ENCODE measurements at places on chromosomes 2 and 18.

DNA sequence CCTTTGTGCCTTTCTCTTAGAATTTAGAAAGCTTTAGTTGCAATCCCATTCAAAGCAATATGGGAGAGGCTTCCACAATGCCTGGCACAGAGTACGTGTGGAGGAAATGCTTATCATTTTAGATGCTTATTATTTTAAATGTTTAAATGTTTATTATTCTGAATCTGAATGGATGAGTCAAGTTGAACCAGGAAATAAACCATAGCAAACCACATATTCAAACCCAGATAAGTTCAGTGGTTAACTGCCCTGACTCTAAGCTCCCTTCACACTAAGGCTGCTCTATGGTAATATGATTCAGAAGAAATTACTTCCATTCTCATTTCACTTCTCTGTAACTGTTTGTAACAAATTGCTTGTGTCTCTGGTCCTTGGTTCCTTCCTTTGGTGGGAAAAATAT is 5.2 kb upstream of the PPP4R1 start:
- DNase-seq, result no peak

GRCh38 chr18:57780706-57781347 is 22.3 kb downstream of the ATP8B1 start:
- DNase-seq, result no peak

- no peak for DNase-seq
Observed at GRCh38 chr2:38064801-38065501, 11.0 kb downstream of the CYP1B1 start.

- no peak for DNase-seq
Observed at GRCh38 chr2:68952887-68953521, at the start of gene GKN2. TSS of gene GKN2 (minus strand) at chr2:68952893. CDS start at chr2:68952861, 32 bp downstream.

- DNase-seq, result peak; percentile 57
Observed at GRCh38 chr2:169106563-169107545, 37.5 kb downstream of the DHRS9 start.

GRCh38 chr2:9099341-9099751 is 95.9 kb upstream of the MBOAT2 start:
- peak; percentile 62 for DNase-seq

DNA sequence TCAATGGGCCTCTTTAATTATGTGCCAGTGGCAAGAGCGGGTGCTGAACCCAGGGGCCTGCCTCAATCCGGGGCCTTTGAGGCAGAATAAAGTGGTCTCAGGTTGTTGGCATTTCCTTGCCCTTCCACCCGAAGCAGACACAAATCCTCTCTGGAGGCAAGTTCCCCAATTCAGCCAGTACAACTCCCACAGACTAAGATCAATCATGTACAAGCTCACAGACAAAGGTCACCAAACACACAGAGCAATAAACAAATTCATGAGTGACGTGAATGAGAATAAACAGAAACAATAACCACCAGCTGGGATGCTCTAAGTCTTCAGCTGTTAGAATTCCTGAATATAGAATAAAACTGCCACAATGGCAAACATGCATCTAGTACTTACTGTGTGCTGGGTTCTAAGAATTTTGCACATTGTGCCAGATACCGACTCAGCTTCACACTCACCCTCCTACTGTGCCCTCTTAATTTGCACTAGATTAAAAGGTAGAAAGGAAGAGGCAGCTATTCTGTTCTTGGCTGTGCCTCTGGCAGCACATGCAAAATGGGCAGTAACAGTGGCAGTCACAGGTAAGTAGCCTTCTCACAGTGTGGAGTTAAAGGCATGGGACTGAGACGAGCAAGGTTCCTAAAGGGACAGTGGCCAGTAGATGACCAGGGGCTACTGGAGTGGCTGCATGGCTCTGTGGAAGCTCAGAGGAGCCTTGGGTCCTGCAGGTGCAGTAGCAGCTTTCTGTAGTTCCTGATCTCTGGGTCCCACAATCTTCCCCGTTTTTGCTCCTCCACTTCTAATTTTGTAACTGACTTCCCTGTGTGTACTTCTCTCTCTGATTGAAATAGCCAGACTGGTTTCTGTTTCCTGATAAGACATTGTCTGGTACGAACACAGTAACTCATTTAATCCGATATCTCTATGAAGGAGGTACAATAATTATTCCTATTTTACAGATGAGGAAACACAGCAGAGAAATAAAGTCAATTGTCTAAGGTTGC is 34.6 kb upstream of the IL1B start:
- peak; percentile 32 for DNase-seq

DNA sequence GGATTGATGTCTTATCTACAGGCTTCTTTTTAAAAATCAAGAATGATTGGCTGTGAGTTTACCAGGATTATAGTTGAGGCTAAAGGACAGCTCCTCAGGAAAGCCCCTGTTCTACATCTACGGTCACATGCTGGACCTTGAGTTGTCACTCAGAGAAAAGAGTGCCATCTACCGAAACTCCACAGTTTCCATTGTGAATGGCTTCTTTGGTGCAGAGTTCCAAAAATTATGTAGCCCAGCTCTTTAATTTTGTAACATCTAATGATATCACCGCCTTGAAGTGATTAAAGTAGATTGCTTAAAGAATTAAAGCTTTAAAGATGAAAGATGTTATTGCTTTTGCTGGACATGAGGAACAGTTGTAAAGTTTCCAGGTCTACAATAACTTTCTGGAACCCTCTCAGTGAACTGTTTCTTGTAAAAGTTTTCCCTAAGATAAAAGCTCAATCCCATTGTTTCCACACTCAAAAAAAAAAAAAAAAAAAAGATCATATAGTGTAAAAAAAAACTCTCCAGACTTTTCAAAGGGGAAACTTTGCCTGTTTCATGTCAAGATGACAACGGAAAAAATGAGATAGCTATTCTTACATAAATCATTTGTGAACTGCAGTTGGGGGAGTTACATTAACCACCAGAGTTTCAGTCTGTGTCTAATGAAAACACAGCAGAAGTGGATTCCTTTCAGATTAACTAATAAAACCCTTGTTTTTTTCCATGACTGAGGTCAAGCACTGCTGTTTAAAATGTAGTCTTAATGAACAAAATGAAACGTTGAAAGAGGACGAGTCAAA is 4.3 kb downstream of the COL3A1 start:
- no peak for DNase-seq

DNA sequence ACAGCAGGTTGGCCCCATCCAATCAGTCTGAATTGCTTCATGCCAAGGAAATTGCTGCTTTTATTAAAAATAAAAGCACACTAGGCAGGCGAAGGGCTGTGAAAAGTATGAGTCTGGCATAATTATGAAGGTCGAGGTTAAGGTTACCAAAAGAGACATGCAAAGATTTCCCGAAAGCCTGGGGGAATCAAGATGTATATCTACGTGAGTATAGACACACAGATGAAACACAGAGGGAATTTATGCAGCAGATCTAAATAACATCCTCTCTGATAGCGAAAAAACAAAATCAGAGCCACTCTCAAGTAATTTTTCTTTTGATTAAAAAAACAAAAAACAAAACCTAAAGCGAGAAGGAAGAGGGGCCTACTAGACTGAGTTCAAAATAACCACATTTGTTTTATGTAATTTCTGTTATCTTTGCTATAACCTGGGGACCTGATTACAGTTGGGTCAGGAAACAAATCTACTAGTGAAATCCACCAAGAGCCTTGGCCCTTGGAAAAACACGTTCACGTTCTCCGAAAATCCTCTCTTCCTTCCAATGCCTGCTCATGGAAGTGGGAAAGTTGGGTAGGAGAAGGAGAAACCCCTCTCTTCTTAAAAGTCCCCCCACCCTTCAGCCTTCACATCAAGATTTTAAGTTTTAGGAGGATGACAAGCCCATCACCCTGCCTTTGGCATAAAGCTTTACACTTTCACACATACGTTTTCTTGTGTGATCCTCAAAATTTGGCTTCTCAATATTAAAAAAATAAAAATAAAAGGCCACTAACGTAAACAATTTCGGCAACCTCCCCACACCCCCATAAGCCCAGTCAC is 1.4 kb downstream of the AAK1 start:
- no peak for DNase-seq

- no peak for DNase-seq
Observed at GRCh38 chr2:178320011-178320585, 125.8 kb downstream of the OSBPL6 start.

DNA sequence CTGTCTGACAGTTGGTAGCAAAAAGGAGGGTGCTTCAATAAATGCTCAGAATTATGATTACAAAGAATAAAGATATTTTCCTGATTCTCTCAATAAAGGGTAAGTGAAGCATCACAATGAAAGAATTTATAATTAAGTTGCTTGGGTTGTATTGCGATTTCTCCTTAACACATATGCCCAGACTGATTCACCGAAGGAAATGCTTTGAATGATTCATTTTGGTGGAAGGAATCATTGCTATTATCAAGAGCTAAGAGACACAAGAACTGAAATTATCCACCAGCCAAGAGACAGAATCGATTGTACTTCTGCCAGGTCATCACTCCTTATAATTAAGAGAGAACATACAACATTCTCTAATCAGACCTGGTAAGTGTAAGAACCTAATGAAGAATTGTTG is 301.4 kb downstream of the NR4A2 start:
- no peak for DNase-seq

GRCh38 chr2:59892398-59892797 is 661.1 kb downstream of the BCL11A start:
- DNase-seq, result no peak

DNA sequence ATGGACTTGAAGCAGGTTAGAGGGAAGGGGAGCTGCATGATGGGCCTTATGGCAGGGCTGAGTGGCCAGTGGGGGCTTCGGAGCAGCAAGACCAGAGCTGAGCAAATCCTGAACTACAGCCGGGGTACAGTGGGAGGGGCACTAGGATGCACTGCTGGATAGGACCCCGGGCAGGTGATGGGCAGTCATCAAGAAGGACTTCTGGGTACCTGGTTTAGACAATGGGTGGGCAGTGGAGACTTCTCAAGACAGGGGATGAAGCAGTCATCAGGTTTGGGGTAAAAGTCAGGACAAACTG is 507.4 kb upstream of the MYT1L start:
- no peak for DNase-seq

GRCh38 chr2:63343397-63344109 is 244.7 kb downstream of the WDPCP start:
- no peak for DNase-seq

DNA sequence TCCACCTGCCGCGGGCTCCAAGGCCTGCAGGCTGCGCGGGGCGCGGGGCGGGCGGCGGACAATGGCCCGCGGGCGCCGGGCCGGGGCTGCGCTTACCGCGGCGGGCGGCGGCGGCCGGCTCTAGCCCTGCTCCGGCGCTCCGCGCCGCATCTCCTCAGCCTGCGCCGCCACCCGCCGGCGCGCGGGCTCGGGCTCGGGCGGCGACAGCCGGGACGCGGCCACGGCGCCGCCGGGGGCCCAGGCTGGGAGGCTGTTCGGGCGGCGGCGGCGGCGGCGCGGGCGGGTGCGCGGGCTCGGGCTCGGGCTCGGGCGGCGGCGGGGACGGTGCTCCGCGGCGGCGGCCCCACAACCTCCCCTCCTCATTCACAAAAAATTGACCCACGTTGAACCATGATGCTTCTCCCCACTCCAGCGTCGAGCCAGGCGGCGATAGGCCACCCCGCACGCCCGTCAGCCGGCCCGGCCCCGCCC is at the start of gene HDAC4:
HDAC4 (minus strand) TSS at position 425 of the 471 bp plus-strand sequence. CDS start 48,321 bp downstream, outside the sequence.
- no peak for DNase-seq

DNA sequence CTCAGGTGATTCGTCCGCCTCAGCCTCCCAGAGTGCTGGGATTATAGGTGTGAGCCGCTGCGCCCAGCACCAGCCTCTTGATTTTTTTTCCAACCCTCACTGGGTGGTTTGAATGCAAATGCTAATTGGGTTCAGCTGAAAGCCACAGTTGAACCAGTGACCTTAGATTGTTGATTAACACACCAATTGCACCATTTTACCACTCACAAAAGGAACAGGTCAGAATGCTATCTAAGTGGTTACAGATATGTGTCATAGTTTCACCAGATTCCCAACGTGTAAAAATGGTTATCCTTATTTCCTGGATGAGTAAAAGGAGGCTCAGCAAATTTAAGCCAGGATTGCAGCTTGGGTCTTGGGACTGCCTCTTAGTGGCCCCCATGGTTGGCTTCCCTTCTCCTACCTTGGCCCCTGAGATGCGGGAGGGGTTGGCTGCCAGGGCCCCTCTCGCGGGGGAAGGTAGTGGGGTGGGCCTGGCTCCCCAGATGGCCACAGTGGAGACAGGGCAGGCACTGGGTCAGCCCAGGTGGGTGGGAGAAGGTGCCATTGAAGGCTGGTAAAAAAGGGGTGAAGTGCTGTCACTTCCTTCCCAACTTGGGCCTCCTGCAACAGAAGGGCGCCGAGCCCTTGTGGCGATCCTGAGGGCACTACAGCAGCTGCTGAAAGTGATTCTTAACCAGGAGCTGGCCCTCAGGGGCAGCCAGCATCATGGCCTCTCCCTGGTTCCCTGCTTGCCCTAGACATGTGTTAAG is 164.9 kb upstream of the HAAO start:
- DNase-seq, result no peak

DNA sequence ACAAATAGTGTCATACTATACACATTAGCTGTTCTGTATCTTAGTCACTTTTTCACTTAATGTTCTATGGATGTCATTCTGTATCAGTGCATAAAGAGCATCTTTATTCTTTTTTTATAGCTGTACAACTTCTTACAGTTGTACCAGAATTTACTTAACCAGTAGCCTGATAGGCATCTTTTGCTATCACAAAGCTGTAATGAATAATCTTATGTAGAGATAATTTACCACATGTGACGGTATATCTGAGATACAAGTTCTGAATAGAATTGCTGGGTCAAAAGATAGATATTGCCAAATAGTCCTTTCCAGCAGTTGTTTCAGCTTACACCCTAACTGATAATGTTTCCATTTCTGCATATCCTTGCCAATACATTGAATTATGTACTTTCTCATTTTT is 70.0 kb downstream of the PTRHD1 start:
- no peak for DNase-seq

DNA sequence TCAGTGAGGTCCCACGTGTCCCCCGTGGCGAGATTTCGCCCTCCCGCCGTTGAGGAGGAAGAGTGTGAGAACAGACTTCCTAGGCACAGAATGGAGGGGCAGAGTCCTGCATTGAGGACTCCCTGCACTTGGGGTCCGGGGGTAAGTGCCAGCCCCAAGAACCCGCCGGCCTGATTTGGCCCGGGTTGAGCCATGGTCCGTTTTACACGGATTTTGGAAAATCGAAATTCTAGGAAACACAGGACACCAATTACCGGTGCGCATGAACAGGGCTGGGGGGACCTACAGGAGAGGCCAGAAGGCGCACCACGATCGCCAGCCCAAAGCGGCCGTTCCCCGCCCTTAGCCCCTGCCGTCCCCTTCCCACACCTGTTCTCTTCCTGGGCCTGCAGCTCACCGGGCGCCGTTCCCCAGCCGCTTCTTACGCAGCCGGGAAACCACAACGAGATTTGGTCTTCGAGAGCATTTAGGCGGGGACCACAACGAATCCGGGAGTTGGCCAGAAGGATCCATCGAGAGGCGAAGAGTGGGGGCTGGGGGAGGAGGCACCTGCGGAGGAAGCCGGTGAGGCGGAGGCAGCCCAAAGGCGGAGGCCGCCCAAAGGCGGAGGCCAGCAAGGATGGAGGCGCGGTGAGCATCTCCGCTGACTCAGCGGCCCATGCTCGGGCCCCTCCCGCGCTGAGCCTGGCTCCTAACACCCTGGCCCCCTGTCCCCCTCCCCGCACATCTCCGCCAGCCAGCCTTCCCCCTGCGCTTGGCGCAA is 464 bp upstream of the TLX2 start:
- DNase-seq, result peak; percentile 79

All from activated CD4-positive, alpha-beta T cell treated with anti-CD3 and anti-CD28 coated beads, Interleukin-2, amount 10 ng/mL, durations not matched to agents 24 days and 14 days (primary cell).